ENCODE measurements at places on chromosomes 12 and 14.

DNA sequence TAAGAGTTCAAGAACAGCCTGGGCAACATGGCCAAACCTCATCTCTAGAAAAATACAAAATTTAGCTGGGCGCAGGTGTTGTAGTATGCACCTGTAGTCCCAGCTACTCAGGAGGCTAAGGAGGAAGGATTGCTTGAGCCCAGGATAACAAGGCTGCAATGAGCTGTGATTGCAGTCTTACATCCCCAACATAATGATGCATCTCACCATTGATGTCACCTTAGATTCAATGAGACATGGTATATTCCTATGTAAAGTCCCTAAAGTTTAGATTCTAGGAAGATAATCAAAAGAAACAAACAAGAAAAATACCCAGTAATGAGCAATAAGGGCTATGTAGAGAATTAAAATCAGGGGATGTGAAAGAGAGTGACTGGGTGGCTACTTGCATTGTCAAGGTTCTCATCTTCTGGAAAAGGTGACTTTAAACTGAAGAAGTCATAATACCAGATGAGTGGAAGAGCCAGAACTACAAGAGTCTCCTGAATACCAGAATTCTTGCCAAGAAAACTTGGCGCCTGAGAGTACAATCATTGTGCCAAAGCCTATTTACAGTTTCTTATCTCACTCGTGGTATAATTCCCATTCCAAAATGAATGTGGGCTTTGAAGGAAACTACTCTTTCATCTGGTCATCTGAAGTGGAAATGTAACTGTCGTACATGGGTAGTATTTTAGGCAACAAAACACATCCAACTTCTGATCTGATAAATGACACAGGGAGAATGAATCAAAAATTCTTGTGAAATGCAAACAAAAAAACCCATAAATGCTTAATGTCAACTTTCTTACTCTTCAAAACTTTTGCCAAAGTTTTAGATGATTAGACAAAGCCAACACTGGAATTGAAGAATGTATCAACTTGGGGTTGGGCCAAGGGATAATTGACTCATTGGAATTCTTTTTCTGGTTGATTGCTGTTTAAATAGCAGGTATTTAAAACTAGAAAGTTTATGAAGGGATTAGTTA, 81.1 kb upstream of the ST8SIA1 start:
- peak; percentile 85 for DNase-seq

GRCh38 chr12:92080911-92081285, 64.7 kb downstream of the BTG1 start:
- no peak for DNase-seq

DNA sequence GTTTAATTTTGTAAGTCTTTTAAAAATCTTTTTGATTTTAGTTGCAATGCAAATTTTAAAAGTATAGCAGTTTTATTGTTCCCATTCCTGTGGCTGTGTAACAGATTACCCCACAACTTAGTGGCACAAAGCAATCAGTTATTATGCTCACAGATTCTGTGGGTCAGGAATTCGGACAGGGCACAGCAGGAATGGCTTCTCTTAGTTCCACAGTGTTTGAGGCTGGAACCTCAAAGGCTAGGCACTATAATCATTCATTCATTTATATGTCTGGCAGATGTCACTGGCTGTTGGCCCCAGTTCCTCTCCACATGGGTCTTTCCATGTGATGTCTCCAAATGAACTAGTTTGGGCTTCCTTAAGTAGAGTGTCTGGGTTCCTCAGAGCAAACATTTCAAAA, 193.3 kb downstream of the RAD51B start:
- DNase-seq, result no peak

DNA sequence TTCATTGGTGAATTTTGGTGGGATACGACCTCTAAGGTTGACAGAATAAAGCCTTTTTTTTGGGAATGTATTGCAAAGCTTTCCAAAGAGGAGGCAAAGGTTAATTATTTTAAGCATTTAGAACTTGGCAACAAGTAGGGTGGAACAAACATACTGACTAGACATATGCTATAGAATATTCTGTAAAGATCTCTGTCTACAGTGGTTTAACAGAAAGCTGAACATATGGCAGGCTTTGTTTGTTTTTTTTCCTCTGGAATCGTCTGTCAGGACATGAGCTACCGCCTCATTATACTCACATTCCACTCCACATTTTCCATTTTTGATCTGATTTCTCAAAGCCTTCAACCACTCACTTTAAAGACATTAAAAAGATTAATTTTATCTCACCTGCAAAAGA, 153.4 kb upstream of the PELI2 start:
- no peak for DNase-seq

GRCh38 chr12:70774055-70774454, 136.8 kb upstream of the PTPRB start:
- DNase-seq, result no peak

DNA sequence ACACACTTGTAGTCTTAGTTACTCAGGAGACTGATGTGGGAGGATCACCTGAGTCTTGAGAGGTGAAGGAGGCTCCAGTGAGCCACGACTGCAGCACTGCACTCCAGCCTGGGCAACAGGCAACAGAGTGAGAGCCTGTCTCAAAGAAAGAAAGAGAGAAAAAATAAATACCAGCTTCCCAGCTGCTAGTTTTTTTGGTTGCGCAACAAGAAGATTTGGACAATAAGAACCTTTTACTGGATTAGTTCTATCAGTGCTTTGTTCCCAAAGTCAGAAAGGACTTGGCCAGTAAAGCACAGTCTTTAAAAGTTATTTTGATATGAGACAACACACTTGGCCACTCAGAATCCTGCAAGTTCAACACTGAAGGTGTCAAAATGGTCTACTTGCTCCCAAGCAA, 768.1 kb upstream of the LRFN5 start:
- no peak for DNase-seq

DNA sequence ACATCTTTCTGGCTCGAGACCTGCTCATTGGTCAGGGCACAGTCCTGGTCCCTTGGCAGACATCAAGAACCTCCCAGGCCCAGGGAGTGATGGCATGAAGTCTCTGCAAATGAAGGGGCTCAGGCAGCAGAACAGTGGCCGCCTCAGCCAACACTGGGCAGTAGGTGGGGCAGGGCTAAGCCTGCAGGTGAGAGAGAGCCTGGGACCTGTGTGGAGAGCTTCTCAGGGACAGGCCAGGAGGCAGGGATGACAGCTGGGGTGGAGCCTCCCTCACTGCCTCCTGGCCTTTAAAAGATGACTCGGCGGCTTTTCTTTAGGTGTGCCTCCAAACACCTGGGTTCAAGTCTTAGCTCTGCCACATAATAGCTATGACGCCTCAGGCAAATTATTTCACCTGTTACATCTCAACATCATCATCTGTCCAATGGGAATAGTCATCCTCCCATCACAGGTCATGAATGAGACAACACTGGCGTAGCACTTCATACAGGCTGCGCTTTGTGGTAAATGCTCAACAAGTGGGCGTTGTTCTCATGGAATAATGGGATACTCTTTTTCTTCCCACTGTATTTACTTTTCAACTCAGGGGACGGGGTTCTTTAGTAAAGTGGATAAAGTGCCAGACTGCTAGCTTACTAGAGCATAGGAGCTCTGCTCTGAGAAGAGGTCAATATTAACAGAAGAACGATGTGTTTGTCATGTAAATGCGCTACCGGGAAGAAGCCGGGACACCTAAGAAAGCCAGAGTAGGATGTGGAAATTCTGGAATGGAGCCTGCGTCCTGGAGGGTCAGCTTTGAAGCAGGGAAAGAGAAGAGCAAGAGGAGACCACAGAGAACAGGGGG, 277.4 kb downstream of the FOXN3 start:
- no peak for DNase-seq

GRCh38 chr12:20017802-20018201, 350.5 kb upstream of the PDE3A start:
- DNase-seq, result no peak

Measured in astrocyte (in vitro differentiated cells and primary cell).